A172 (cell line): ENCODE measurements at places on chromosomes 3 and 15. TPM values are rescaled to one million over a fixed set of nuclear protein-coding genes. Genes with fewer than 3 reads are reported as not detected.

The CASR gene
- total RNA-seq = not detected in 2 replicates

The TEX264 gene
- total RNA-seq = 65.4 and 75.5 TPM in 2 replicates

The CNTN4 gene
- not detected in 2 replicates for total RNA-seq

The CCR8 gene
- not detected in 2 replicates for total RNA-seq

GRCh38 chr3:184582646-184583577, 21.3 kb downstream of the EPHB3 start:
- no peak for DNase-seq

DNA sequence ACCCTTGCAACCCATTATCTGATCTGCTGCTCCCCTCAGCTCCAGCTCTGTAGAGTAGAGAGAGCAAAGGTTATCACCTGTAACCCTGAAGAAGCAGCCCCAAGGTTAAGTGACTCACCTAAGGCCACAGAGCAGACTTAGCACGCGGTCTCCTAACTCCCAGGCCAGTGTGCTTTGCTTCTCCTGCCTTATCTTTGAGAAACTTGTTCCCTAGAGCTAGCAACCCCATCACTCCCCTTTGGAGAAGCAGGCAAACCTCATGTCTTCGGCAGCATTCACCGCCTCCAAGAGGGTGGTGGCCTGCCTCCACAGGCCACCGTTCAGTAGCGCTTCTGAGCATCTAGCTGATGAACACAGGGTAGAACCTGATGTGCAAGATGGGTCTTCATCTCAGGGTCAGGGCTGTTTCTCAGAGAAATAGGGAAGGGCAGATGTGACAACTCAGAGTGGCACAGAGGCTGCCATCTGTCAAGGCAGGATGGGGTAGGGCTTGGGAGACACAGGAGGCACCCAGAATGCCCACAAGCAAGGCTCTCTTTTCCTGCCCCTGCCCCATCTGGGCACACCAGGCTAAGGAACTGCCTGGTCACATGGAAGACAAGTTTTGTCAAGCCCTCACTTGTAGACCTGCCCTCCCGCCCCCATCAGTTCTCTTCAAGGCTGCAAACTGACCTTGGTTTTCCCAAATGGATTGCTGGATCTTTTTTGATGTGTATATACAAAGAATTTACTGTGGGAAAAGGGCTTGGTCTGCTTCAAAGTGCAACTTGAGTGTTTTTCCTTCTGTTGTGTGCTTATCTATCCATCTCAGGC, 34.9 kb upstream of the CLK3 start:
- DNase-seq = no peak

DNA sequence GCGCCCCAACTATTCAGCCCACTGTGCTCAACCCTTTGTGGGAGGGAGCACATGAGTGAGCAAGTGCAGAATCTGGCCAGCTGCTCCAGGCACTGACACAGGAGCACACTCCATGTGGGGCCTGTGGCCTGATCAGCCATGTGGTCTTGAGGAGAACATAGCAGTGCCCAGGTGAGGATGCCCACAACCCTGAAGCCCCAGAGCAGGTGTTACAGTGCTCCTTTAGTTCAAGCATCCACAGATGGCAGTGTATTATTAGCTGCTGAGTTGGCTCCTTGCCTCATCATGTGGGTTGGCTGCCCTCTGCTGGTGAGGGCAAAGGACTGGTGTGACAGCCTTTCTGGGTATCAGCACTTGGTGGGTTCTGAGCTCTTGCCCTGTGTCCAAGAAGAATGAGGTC, 1588.2 kb downstream of the SI start:
- DNase-seq = peak; percentile 39

GRCh38 chr3:140469491-140469890, 208.4 kb upstream of the TRIM42 start:
- no peak for DNase-seq
